Stimulated activated CD8-positive, alpha-beta memory T cell treated with anti-CD3 and anti-CD28 coated beads, Interleukin-7, amount 100 ng/mL, for 4 hours (primary cell): ENCODE measurements at places on chromosomes 2 and 18.

- DNase-seq, result no peak
These were observed 103.7 kb downstream of the KCNH7 start for GRCh38 chr2:162734866-162735265.

GRCh38 chr2:74441690-74442482 is at the start of gene RTKN:
TSS of gene RTKN (minus strand) at chr2:74441937. CDS start at chr2:74441816, 121 bp downstream.
- no peak for DNase-seq

DNA sequence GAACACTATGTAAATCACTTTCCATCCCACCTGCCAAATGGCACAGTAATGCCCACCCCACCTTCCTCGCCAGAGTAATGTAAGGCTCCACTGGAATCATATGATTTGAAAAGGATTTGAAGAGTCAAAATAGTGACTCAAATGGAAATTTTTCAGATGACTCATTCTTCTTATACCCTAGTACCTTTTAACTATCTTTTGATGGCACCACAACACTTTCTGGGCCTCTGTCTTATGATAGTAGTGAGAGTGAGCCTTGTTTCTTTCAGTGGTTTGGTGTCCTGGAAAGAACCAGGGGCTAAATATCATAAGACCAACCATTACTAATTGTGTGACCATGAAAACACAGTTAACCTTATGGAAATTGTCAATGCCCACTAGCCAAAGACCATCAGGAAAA is 235.4 kb upstream of the SLC14A2 start:
- DNase-seq, result no peak

- DNase-seq, result no peak
These were observed 69.7 kb upstream of the SULT1C3 start for GRCh38 chr2:108169982-108170625.

- DNase-seq, result no peak
These were observed 239.3 kb upstream of the CDH20 start for GRCh38 chr18:61093965-61094364.

DNA sequence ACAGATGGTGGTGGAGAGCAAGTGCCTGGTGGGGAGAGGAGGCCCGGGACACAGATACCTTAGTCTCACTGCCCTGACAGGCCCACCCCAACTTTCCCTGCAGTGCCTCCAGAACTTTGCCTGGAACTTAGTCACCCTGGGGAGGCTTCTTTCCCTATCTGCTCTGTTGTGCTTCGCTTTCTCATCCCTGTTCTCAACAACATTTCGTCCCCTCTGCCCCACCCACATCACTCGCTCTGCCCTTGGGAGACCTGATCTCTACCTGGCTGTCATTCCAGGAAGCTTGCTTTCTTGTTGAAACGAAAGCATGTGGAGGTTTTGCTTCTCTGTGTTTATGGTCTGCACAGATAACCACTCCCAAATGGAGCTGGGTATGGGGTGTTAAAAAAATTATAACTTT is 93.8 kb downstream of the PRKCE start:
- DNase-seq, result no peak

GRCh38 chr2:101330253-101330933 is 21.9 kb upstream of the RNF149 start:
- no peak for DNase-seq

- DNase-seq, result no peak
These were observed 18.8 kb downstream of the CYP26B1 start for GRCh38 chr2:72128843-72129227.

GRCh38 chr2:40257340-40258134 is 194.4 kb downstream of the SLC8A1 start:
- DNase-seq, result no peak

DNA sequence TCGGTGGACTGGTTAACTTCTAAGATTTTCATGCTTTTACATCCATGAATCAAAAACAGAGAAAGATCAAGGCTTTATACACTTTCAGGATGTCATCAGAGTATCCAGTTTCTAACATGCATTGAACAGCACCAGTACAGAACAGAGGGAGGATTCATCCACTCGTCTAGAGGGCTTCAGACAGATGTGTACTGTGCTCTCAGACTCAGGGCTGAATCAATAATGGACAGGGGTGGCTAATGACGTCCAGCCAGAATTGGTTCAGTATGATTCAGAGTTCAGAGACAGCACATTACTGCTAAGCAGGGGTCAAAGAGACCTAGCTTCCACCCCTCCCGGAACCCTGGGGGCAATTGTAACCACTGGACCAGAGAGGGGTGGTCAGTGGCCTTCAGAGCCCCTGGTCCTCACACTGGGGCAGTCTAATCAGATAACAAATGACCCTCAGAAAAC is 37.3 kb downstream of the RNU4ATAC start:
- DNase-seq, result no peak

GRCh38 chr2:170006587-170007325 is 171.2 kb upstream of the MYO3B start:
- no peak for DNase-seq

GRCh38 chr18:75544496-75544895 is 117.0 kb upstream of the SMIM21 start:
- DNase-seq, result no peak

GRCh38 chr2:10721396-10722251 is at the start of gene ATP6V1C2:
TSS of gene ATP6V1C2 (plus strand) at chr2:10721630. CDS start at chr2:10722850, 1,220 bp downstream.
- no peak for DNase-seq

DNA sequence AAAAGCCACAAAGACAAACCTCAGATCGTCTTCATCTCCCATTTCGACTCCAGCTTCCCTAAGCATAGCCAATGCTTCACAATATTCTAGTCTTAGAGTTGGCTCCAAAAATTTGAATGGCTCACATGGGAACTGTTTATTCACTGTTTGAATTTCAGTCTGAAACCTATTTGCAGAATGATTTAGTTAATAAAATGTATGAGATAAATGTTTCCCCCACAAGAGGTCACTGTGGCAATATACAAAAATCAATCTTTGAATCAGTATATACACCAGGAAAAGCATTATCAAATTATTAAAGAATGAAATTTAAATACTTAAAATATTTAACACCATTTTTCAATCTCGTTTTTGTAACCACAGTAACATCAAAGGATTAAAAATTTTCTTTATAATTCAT is 40.0 kb upstream of the MCM6 start:
- no peak for DNase-seq

DNA sequence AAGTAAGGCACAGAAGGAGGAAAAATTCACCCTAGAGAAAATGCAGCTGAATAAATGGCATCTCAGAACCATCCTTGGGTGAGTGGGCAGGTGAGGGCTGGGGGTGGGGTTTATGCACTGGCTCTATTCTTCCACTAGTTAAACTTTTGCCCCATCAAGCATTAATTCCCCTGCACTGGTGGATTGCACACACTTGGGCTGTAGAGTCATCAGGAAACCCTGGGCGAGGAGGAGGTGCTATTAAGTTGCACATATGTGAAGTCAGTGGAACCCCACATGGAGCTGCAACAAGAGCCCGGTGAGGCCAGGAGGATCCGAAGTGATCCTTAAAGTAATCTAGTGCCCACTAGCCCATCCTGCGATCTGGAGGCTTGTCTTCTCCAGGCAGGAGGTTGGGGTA is 6.8 kb upstream of the DNAJB2 start:
- no peak for DNase-seq

- no peak for DNase-seq
These were observed 19.9 kb downstream of the SH2D6 start for GRCh38 chr2:85438201-85439024.

DNA sequence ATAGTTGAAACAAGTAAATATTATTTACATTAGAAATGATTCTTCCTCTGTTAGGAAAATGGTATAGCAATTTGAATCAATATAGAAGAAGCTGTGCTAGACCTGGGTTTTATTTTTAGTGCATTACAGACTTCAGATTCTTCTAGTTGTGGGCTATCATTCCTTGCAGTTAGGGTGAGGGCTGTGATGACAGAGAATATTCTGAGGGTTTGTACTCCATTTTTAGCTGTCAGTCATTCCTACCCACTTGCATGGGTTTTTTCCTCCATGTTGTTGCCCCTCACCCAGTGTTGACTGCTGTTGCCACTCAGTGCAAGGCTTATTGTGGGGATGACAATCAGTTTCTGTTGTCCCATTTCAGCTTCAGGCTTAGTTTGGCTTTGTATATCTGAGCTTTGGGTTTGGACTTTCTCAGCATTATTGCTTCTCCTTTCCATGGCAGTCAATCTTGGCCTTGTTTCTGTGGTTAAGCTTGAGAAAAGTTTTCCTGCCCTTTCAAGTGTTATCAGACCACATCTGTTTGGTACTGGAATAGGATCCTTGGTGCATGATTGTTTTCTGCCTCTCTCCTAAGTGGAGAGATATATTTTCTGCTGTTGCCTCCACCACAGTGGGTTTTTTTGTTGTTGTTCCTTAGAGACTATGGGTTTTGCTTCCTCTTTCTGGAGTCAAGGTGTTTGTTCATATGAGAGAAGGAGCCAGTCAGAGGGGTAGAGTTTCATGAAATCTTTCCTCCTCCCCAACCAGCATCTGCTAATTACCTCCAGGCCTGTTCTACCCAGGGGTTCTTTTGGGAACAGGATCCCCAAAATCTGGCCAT is 312.7 kb upstream of the CWC22 start:
- no peak for DNase-seq

DNA sequence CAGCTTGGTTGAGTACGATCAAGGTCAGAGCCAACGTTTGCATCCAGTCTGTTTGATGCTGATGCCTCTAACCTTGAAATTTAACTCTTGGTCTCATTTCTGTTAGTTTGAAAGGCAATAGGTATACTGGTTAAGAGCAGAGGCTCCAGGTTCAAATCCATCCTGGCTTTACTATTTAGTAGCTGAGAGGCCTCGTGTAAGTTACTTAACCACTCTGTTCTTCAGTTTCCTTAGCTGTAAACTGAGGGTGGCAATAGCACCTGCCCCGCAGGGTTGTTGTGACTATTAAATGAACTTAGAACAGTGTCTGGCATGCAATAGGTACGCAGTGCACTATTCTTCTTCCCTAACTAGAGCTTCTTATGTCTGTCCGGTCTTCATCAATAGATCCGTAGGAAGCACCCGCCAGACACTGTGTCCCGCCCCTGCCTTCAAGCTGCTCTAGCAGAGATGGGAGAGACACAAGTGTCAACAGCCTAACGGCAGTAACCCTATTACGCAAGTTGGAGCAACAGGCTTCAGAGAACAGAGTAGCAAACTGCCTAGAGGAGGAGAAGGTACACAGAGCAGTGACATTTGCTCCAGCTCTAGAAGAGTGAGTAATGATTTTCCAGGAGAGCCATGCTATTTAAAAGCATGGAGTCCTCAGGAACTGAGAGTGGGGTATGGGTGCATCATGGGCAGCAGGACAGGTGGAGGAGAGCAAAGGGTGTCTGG is 62.7 kb upstream of the ST3GAL5 start:
- DNase-seq, result no peak

DNA sequence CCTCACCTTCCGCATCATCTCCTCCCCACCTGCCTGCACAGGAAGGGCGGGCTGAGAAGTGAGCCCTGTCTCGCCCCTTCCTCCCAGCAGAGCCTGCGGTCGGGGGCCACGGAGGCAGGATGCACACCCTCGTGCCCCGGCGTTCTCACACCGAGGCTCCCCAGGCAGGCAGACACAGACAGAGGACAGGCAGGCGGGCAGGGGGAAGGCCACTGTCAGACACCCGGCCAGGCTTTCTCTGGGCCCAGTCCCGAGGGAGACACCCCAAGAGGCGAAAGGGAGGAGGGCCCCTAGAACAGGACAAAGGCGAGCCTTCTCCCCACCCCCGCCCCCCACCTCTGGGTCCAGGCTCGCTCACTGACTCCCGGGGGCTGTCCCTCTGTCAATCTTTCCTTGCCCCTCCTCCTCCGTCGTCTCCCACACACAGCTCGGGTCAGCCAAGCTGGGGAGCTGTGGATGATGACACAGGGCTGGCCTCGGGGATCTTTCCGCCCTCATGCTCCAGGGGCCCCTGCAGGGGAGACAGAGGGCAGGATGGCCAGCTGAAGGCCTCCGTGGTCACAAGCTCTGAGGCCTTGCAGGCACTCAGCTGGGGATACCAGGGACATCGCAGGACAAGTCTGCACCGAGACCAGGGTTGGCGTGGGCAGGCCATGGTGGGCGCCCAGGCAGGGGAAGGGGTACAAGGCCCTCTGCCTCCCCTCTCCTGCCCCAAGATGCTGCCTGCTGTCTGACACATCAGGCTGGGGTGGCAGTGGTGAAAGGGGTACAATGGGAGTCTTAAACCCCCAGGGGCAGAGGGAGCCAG is 24.9 kb downstream of the BIN1 start:
- no peak for DNase-seq

GRCh38 chr18:74063023-74063422 is 84.6 kb downstream of the FBXO15 start:
- DNase-seq, result no peak

GRCh38 chr2:18899725-18900124 is 310.4 kb upstream of the NT5C1B start:
- DNase-seq, result no peak

- DNase-seq, result no peak
These were observed 103.8 kb upstream of the ALKAL2 start for GRCh38 chr2:391696-392095.

DNA sequence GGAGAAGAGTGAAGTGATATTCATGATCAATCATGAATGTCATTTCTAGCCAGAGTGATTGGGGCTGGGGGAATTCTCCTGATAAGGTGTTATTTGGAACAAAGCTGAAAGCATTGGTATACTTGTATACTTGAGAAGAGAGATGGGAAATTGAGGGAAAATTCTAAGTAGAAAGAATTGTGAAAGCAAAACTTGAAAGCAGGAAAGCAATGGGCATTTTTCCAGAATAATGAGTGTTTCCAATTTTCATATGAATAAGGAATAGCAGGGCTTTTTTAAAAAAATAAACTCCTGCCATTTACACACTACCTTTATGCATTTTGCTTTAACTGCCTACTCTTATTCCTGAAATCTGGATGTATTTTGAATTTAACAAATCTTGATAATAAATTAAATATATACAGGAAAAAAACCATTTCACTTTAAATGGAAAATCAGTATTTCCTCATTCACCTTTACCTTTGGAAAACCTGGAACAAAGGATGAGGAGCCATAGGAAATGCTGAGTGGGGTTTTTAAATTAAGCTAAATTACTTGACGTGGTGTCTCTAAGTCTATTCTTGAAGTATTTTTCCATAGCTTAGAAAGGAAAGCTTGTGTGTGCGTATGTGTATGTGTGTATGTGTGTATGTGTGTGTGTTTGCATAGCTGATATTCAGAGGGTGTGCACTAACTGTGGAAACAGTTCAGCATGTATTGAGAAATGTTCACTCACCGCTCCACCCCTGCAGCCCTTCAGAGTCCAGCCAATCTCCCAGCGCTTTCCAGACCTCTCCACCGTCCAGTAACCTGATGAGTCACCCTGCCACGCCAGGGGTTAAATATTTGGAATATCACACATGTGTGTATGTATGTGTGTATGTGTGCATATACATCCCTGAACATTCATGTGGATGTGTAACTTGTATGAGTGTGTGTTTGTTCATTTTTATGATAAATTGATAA is 427.3 kb downstream of the THSD7B start:
- DNase-seq, result no peak

GRCh38 chr18:70693246-70693645 is 404.4 kb downstream of the SOCS6 start:
- no peak for DNase-seq

GRCh38 chr2:199382091-199382490 is 75.6 kb downstream of the SATB2 start:
- DNase-seq, result no peak
